Tongue (tissue), 3 donors: ENCODE measurements at places on chromosomes 5 and 9. TPM values are rescaled to one million over a fixed set of nuclear protein-coding genes. Genes with fewer than 3 reads are reported as not detected.

DNA sequence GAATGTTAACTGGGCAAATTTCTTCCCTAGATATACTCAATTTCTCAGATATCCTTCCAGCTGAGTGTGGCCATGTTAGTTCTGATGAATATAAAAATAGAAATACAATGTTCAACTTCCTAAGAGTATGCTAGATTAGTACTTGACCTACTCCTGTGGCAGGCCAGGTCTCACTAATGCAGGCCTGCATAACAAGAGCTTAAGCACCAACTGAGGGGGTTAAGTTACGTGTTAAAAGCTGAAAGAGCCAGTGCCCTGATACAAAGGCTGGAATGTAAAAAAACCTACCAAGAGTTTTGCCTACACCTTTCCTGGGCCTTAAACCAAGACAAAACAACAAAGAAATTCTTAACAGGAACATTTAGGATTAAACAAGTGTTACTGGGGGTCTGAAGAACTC lies 102.8 kb downstream of the MRPS30 start:
- no peak for DNase-seq

DNA sequence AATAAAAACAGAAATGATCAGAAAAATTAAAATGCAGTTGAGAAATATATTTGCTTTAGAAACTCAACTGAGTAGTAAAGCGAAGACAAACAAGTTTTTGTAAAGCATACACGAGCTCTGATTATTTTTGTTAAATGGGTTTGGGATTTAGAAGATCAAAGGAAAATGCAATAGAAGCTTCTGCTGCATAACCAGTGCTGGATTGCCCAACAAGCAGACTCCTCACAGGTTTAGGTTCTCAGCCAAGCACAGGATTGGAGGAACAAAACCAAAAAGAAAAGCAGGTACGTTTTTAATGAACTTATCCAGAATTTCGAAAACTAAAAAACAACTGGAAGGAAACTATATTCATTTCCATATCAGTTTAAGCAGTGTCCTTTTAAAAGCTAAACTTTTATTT lies 423.8 kb downstream of the TMEM161B start:
- DNase-seq = no peak

DNA sequence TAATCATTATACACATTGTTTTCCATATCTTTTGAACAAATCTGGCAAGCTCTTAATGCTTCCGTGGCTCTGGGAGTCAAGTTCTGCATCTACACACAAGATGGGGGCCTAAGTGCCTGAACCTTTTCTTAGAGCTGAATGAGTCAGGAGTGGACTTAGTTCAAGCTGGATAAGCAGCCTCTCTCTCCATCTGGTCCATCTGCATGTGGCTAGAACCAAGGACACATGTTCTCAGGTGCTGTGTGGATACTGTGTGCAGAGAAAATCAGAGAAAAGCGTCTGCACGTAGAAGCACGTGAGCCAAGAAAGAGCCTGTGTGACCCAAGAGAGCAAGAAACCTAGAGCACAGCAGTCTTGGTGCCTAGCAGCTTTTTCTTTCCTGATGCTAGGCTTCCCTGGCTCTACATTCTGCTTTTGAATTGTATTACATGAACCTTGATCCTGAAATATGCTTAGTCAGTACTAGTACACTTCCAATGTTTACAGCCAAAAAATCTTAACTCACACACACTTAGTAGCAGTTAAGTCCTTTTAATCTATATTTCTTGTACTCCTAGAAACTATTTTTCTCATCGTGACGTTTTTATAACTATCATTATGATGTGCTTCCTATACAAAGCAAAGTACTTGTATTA lies 1798.9 kb downstream of the MAT2B start:
- DNase-seq = no peak

DNA sequence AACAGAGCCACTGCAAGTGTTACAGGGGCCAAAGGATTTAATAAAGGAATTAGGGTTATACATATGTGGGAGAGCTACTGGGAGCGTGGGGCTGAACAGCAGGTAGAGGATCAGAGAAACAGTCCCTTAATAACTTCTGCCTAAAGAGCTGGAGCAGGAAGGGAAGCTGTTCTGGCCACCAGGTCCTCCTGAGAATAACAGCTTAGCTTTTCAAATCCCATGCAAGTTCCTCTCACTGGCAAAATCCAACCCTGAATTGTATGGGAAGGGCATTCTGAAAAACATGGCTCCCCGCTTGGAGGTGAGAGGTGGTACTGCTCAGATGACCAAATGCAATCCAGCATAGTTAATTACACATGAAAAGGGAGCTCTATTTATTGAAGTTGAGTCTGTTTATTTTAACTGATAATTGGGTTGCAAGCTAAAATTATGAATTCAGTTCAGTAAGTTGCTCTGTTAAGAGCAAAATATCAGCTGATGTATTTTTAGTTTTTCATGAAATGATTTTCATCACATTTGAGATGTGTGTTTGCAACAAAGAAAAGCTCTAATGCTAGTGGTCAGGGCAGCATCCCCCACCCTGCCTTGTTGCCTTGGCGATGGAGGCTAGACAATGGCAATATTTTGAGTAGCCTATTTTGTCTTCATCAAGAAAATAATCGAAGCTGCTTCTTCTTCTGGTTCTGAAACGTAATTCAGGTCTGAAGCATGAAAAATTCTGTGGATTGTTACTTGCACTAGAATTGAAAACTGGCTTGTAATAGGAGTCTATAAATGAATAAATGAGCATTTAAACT lies 58.4 kb upstream of the SH3GL2 start:
- DNase-seq = no peak

DNA sequence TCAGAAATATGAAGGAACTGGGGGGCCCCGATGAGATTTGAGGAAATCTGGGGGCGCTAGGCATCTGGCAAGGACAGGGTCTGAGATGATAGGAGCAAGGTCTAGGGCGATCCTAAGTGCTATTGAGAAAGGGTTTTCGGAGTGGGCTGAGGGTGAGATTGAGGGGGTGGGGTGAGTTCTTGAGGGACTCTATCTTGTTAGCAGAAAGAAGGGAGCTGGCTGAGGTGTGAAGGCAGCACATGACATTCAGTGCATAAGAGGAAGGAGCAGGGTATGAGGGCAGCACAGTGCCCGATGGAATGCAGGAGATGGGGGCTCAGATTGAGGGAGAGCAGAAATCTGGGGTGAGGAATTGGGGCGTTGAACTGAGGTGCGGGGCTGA lies 640 bp downstream of the TRIM32 start:
- no peak for DNase-seq

GRCh38 chr9:113317777-113318176 lies 14.6 kb upstream of the RNF183 start:
- no peak for DNase-seq

DNA sequence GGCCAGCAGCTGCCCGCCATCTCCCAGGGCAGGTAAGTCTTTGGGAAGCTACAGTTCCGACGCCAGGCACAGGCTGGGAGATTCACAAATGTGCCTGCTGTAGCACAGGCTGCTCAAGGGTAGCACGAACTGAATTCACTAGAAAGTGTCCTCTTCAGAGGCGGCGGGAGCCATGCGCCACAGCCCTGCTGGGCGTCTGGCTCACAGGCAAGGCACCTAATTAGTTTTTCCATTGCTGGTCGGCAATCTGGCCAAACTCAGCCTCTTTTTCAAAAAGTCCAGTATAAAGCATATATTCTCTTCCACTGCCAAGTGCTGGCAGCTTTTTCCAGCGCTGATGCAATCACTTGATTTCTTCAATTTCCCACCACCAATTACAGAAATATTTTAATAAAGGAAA lies 128.9 kb upstream of the RAPGEF1 start:
- peak; percentile 63 for DNase-seq

GRCh38 chr9:37035648-37036370 lies 1.7 kb upstream of the PAX5 start:
- DNase-seq = peak; percentile 49

GRCh38 chr5:61438298-61438970 lies 106.4 kb downstream of the ZSWIM6 start:
- no peak for DNase-seq

GRCh38 chr5:25481463-25481862 lies 836.7 kb upstream of the CDH10 start:
- no peak for DNase-seq

DNA sequence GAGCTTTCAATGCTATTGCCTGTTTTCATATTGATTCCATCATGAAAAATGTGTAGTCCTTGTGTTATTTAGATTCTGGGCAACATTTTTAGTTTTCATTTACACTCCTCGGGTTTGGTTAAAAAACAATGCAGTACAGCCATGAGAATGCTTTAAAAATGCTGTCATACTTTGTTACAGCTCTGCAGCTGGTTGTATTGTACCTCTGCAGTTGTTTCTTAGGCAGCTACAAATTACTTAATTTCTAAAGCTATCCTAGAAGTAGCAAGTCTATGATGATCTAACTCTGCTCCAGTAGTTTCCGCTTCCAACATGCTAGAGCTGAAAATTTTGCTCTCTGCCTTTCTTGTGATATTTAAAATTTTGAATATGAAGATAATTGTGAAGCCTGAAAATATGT lies 20.2 kb downstream of the SNX18 start:
- DNase-seq = no peak

The RASGEF1C gene
- total RNA-seq = 4.8 TPM

The ZNF462 gene
- 32.4 TPM for total RNA-seq

The ESM1 gene
- 5.0 TPM for total RNA-seq

The SIT1 gene
- not detected for total RNA-seq

The C5orf58 gene
- not detected for total RNA-seq

The F12 gene
- total RNA-seq = 0.51 TPM

The ANGPTL2 gene
- total RNA-seq = 78.1 TPM

The WDR5 gene
- total RNA-seq = 37.5 TPM

The ARHGEF37 gene
- total RNA-seq = 5.5 TPM

The SLC25A2 gene
- not detected for total RNA-seq

The PCDHB7 gene
- 3.3 TPM for total RNA-seq

The ACO1 gene
- total RNA-seq = 35.2 TPM

The SPINK5 gene
- total RNA-seq = 31.5 TPM

The TMEM215 gene
- 2.1 TPM for total RNA-seq

The SLC23A1 gene
- total RNA-seq = not detected

The GFPT2 gene
- total RNA-seq = 13.6 TPM
